Uterus (tissue), 4 donors: ENCODE measurements at places on chromosomes 6 and 20.

DNA sequence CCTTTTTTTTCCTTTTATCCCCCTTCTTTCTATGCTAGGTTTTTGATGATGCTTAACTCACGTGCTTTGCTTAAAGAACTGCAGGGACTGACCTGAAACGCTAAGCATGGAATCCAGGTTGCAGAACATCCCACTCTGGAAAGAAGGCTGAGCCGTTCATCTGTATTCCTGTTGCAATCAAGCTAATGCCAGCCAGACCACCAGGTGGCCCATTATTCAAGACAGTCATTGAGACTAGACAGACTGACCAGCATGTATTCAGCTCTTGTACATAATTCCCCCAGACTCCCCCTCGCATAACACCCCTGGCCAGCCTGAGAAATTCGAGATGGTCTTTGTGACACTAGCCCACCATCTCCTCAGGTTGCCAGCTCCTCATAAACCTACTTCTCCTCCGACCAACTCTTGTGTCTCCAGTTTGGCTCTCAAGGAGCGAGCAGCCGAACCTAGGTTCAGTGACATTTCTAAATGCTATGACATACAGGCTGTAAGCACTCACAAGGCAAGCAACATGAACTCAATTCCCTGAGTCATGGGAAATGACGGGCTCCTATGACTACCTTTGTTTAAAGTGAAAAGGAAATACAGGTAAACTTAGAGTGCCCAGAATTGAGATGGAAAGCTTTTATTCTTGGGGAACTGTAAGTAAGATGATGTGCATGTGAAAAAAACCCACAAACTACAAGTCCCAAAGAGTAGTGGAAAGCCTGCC is 309.3 kb upstream of the CDYL start:
- no peak for DNase-seq

DNA sequence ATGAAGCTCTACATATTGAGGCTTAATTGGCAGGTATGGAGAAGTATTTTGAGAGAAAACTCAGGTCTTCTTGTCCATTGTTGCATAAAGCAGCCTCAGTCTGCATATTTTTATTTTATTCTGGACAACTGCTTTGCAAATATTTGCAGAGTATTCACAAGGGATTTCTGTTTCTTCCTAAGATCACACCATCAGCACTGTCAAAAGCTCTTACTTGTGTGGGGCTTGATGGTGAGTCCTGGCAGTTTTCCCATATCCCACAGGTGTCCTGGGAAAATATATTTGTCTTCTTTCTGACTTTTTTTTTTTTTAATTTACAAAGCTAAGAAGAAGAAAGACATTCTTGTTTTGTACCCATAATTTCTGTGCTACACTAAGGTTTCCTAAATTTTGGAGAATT is 16.9 kb upstream of the MLIP start:
- DNase-seq, result no peak

DNA sequence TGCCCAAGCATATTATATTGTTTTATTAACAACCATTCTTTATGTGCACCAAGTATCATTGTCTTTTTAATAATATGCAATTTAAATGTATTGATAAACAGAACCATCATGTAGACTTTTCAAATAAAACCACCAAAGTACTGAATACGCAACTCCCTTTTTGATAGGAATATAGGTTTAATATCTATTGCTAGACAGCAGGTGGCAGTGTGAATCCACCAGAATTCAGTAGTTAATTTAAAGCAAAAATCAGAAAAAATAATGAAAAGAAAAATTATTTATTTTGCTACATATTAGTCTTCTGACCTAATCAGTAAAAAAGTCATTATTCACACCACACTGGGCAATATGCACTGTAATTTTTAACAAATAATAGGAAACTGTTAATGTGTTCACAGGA is 143.7 kb downstream of the KLHL32 start:
- DNase-seq, result no peak

DNA sequence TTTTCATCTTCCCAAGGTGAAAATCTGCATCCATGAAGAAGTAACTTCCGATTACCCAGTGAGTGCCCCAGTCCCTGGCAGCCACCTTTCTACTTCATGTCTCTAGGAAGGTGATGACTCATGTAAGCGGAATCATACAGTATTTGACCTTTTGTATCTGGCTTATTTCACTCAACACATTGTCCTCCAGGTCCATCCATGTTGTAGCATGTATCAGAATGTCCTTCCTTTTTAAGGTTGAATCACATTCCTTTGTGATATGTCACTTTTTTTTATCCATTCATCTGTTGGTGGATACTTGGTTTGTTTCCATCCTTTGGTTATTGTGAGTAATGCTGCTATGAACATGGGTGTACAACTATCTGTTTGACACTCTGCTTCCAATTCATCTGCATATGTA is 176.3 kb upstream of the CDYL start:
- DNase-seq, result no peak

GRCh38 chr6:136769124-136769523 is 23.2 kb downstream of the MAP3K5 start:
- no peak for DNase-seq

GRCh38 chr6:131101911-131102680 is 33.2 kb upstream of the AKAP7 start:
- no peak for DNase-seq

DNA sequence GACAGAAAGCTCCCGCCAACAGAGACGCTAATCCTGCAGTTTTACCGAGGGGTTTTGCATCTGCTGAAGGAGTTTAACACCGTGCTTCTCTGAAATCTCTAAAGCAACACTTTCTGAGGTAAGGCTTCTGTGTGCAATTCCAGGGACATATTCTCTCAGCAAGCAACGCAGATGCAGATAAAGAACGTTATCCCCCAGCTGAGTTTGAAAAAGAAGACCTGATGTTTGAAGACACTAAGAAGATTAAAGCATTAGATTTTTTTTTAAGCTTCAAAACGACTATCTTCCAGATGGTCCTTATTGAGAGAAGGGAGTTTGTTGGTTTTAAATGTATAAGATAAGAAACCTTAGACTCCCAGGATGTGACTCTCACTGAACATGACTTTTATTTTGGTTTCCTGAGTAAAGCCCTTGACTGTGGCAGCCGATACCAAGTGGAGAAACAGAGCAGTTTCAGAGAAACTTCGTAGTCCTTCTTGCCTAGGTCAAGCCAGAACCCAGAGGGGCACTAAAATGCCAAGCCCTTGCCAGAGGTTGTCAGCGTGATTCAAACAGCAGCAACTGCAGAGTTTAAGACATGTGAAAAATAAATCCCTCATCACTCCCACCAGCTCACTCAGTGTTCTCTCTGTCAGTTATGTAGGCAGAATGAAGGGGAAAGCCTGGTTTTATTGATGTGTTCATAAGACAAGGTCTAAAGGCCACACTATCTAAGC is 353.3 kb upstream of the CNR1 start:
- DNase-seq, result no peak

DNA sequence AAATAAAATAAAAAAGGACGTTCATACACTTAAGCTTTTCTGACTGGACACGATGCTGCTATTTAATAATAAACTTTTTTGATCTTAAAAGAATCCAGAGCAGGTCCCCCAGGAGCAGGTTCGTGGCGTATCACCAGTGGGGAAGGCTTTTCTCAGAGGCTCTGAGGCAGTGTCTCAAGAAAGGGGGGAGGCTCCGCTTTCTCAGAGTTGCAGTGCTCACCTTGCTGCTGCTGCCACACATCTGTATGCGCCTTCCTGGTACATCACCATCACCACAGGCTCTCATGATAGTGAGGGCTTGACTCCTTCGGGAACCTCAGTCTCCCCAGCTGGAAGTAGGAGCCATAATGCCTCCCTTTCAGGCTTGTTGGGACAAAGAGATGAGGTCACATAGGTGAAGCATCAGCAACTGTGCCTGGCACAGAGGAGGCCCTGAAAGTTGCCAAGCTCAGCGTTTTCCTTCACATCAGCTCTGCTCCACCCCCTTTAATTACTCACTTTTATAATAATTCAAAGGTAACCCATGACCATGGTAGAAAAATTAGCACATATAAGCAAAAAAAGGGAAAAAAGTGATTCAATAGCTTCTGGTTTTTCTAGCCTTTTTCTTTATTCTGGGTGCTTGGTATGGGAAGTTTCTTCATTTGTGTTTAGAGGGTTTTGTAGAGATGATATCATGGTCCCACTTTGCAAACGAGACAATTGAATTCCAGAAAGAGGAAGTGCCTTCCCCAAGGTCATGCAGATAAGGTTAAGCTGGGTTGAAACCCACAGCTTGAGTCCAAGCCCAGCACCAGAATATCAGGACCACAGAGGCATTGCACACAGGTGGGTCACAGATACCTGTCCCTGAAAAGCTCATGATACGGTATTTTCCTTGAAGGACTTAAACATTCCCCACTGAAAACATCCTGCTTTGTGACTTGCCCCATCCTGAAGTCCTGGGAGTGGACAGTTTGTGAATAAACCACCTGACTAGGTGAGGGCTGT is 24.5 kb downstream of the SRSF3 start:
- no peak for DNase-seq

DNA sequence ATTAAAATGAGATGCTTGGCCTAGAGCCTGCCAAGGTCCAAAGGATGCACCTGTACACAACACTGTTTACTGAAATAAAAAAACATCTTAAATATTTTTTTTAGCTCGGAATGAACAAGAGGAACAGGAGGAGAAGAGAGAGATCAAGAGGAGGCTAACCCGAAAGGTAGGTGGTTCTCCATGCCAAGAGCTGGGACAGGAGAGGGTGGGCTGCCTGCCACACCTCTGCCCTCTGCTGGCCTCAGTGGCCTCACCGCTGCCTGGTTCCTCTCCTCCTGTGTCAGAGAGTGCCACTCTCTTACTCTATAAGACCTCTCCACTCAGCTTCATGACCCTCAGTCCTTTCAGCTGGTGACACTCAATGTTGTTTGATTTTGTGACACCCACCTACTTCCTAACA is 50.2 kb downstream of the TBC1D7 start:
- no peak for DNase-seq

DNA sequence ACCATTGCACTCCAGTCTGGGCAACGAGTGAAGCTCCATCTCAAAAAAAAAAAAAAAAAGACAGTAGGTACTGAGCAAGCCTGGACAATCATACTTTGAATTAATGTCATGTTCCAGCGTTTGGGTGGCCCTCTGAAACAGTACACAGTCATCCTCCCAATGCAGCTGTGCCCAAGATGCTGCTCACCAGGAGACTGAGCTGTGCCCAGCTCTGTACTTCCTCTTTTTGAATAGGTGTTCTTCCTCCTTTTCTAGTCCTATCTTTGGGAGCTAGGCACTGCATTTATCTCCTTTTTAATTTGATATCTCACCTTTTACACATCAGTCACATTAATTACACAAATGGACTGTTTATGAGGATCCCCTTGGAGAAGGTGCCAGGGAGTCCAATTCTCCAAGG is 101.5 kb downstream of the RPP40 start:
- no peak for DNase-seq

DNA sequence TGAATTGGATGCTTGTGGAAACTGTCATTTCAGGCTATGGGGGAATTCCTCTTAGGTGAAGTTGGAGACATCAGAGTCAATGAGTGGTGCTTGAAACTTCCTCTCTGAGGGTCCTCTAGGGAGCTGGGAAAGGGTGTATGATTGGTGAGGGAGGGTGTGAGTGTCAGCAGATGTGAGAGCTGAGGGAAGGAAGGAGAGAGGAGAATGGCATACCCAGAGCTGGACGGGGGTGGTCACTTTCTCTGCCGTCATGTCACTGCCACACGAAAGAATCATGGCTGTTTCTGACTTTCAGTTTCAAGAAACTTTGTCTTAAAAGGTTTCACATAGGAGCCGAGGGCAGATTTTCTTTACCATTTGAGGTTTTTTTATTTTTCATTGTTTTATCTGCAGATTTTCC is 50.3 kb downstream of the DEK start:
- DNase-seq, result no peak

DNA sequence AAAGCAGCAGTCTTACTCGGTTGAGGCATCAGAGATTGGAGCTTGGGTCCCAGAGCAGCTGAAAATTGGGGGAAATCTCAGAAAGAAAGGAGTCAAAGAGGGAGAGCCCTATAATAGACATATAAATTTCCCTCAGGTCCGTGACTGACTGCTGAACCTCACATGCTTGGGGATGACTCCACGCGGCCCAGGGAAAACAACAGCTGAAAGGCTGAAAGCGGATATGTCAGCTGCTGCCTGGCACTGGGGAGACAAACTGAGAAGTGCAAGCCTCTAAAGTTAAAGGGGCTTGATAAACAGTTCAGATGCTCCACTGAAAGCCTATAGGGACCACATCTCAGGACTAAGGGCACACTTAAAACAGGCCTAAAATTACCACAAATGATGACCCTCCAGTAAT is 255.9 kb upstream of the RIN2 start:
- no peak for DNase-seq

- no peak for DNase-seq
Observed at GRCh38 chr6:130975325-130975724, 87.7 kb downstream of the EPB41L2 start.

DNA sequence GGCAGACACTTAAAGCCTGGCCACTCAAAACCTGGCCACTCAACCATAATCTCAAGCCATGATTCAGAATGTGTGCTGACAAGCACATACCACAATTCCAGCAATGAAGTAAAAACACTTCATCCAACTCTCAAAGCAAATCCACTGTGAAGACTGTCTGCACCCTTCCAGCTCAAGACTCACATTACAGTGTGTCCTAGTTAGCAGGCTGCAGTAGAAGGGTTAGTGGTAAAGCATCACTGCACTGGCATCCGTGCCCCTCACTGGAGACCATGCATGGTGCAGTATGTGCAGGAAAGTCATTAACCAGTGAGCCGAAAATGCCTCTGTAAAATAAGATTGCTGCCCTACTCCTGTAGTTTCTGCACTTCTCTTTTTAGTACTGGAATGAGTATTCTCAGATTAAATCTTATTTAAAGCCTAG is 43.4 kb downstream of the SLC23A2 start:
- no peak for DNase-seq

DNA sequence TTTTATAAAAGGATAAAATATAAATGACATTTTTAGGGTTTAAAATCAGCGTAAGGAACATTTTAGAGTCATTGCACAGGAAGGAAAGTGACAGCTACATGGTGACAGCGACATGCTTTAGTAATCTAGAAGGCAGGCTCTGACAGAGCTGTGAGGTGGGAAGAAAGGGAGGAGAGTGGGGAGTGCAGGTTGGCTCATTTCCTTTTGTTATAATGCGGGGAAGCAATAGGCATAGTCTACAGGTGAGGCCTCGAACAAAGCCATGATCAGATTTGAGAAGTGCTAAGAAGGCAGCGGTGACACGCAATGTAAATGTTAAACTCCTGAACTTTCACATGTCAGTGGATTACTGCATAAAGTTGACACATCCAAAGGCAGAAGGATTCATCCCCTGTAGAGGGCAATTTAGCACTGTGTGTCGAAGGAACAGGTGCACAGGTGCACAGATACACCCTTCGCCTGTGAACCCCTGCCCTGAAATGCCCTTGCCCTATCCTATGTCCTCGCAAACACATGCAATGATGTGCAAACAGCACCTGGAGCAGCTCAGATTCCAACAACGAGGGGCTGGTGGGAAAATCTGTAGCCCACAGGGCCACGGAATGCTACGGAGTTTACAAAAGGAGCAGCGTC is 32.4 kb upstream of the SMOC2 start:
- DNase-seq, result no peak

GRCh38 chr20:44409132-44409600 is 53.7 kb downstream of the HNF4A start:
- no peak for DNase-seq

GRCh38 chr20:44069203-44070011 is 117.6 kb downstream of the JPH2 start:
- no peak for DNase-seq
